ENCODE measurements at places on chromosomes 3 and 15.

DNA sequence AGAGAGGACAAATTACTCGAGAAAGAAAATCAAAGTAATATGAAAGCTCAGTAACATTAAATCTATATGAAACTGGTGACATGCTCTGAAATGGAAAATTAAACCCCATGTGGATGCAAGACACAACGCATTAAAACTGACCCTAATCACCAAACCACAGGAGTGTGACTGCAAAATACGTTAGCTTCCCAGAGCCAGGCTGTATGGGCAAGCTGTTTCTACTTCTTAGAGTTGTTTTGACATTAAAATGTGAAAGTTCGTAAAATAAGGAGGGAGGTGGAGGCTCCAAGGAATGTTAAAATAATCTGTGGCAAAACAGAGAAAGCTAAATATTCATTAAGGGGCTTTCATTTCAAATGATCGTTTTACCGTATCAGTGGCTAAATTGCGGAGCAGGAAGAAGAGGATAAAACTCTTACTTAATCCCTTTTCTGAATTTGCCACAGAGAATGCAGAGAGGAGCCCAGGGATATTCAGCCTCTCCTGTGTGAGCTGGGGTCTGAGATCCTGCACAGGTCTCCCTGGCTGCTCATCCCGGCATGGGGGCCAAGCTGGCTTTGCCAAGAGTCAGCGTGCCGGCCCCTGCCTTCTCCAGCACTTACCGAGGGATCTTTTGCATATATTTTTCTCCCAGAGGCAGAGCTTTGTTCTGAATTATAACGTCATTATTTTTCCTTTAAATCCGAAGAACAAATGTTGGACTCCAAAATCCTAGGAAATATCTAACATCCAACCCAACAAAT is 239.8 kb upstream of the THBS1 start:
- no peak for DNase-seq

DNA sequence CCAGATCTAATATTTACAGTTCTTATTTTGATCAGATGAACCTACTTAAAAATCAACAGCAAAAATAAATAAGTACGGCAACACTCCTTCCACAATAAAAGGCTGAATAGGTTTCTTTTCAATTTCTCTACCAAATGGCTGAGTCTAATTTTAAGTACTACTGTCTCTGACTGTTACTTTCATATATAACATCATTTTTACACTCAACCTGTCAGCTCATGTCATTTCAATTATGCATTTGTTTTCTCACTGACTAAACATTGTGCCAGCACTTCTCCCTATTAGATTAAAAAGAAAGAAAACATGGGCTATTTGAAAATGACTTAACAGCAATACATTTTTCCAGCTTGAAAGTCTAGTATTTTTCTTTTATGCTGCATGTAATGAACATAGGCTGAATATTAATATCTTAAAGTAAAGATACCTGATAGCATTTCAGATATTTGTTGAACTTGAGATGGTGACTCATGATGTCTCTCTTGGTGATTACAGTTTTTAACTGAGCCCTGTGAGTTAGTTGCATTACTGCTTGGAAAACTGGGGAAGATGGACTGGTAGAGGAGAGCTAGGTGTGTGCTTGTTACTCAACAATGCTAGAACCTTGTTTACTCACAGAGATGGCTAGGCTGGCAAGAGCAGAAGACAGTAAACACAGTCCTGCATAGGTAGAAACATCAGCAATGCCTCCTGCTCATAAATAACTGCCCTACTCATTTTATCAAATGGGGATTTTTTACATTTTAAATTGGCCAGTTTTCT is 73.9 kb downstream of the PEX5L start:
- DNase-seq, result no peak

DNA sequence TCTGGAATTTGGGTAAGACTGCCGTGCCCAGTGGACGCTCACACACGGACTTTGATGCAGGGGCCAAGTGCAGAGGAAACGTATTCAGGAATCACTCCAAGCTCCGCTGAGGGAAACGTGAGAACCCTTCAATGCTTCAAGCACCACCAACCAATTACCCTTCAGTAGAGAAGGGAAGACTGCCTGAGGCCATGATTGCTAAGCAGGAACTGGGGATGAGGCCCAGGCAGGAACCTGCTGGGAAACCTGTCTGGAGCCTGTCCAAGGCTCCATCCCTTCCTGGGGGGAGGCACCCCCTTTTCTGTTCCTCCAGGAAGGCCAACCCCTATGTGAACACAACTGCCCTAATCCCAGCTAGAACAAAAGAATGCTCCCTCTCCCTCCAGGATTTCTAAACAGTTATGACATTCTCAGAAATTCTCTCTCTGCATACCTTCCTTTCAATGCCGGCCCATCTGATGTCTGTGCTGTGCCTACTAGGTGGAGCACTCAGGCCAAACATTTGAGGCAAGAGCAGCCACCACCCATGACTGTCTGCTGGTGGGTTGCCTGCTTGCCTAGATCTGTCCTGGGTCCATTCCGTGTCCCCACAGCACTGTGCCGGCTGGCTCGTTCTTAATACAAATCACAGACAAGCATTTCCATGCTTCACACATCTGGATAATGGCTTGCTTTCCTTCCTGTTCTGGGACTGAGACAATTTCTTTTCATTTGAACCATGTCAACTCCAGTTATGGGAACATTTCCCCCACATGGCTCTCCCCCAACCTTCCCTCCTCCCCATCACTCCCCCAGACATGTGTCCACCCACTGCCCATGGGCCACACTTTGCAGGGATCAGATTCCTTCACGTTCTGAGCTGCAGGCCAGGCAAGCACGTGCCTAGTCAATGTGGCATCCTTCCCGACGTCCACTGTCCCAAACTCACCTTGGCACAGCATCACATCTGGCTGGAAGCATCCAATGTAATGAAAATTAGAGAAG is 149.4 kb downstream of the ADAMTS17 start:
- DNase-seq, result no peak

DNA sequence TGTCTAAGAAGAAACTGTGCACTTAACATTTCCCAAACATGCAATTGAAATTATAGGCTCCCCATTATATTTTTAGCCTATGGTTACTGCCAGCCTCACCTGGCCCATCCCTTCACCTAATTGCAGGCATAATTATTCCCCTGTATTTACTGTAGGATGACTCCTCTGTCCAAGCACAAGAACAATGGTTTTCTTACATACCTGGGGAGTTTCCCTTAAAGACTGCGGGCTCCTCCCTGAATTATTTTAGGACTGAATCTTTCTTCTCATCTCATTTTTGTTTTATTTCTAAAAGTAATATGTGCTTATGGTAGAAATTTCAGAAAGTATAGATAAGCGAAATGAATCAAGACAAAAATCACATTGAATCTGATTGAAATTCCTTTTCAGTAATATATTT is 11.4 kb downstream of the TM4SF1 start:
- no peak for DNase-seq

GRCh38 chr3:169203631-169204550 is 459.6 kb downstream of the MECOM start:
- no peak for DNase-seq

DNA sequence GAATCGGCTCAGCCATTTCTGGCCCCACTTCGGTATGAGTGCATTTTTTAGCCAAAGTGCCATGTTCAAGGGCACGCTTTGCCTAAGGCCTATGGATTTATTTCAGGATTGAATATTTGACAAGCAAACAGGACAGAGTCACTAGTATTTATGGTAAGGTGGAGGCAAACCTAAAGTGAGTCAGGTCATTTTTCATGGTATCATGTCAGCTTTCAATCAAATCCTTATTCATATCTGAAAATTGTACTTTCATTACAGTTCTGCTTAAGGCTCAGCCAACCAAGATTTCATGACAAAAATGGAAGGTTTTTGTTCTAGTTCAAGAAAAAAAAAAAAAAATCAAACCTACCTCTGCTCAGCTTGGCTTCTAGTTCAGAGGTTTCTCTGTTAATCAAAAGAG is 30.5 kb upstream of the ICE2 start:
- DNase-seq, result no peak

GRCh38 chr15:31338879-31339557 is 12.4 kb downstream of the KLF13 start:
- DNase-seq, result no peak

GRCh38 chr15:43314171-43314570 is 16.2 kb downstream of the LCMT2 start:
- no peak for DNase-seq

DNA sequence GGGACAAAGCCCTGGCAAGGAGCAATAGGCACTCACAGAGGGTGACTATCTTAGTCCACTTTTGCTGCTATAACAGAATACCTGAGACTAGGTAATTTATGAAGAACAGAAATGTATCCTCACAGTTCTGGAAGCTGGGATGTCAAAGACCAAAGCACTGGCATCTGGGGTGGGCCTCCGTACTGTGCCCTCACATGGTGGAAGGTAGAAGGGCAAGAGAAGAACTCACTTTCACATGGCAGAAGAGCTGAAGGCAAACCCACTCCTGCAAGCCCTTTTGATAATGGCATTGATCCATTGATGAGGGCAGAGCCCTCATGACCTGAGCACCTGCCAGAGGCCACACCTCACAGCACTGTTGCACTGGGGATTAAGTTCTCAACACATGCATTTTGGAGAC is 173.4 kb upstream of the C2CD4B start:
- DNase-seq, result no peak

- no peak for DNase-seq
These were observed 168.9 kb downstream of the RAP2B start for GRCh38 chr3:153330901-153331300.

DNA sequence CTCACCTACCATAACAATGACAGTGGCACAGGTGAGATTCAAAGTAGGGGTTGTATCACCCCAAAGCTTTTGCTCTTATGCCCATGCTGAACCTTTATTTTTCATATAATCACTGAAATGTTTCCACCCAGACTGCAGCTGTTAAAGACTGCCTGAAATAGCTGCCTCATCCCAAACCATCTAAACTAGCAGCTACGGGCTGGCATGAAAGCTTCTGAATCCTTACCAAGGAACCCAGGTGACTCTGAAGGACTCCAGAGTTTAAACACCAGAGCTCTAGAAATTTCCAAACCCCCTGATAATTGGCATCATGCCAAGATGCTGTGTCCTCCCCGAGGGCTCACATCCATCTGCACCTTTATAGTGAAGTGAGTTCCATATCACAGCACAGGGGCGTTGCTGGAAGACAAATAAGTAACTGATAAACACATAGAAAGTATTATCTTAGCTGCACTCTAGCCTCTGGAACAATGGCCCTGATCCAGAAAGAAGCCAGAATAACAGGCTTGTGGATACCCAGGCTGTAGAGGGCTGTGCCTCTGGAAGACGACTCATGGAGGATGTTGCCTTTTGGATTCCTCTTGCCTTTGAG is 238.9 kb downstream of the CADPS start:
- DNase-seq, result no peak

DNA sequence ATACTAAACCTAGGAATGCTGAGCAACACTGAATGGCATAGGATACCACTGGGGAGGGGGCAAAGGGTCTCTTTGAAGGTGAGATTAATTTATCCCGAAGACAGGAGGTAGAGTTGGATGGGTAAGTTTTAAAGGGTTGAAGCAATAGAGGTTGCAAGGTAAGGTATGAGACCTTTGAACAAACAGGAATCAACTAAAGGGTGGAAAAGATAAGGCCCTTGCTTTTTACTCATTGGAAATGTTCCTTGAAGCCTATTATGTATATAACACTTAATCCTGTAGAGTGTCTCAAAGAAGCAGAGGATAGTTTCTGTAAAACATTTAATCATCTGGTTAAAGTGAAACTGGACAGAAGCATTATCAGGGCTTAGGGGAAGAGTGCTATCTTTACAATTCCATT is 5.7 kb downstream of the ABHD5 start:
- DNase-seq, result no peak

DNA sequence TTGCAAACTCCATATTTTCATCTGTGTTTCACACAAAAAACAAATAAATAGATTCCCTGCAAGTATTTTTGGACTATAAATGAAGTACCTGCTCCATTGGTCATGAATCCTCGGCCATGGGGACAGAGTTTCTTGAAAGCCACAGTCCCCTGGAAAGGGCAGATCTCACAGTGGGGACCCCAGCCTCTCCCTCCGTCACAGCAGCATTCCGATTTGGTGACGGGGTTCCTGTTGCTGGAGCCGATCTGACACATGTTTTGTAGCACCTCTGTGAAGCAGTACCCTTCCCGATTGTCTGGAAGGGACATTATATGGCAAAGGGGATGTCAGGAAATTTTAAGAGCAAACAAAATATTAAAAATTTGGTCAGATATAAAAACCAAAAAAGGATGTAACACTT is 96.2 kb downstream of the DUT start:
- no peak for DNase-seq

Data from activated gamma-delta T cell treated with anti-CD3 and anti-CD28 coated beads, Interleukin-2, amount 50 U/mL, for 16 hours (primary cell).